Activated CD4-positive, alpha-beta T cell treated with anti-CD3 and anti-CD28 coated beads, Interleukin-2, Interleukin-4, amounts not matched to agents 100 ng/mL and 50 ng/mL, durations not matched to agents 16 hours and 8 hours (primary cell): ENCODE measurements at places on chromosomes 11 and 22.

- peak; percentile 30 for DNase-seq
Observed at GRCh38 chr11:32090545-32091370, at the start of gene RCN1. Gene RCN1 (plus strand): TSS chr11:32091074. CDS start chr11:32091197, 123 bp downstream.

- DNase-seq: no peak
Observed at GRCh38 chr11:133678191-133678590, 145.9 kb upstream of the OPCML start.

GRCh38 chr22:40826984-40827741 is 8.0 kb upstream of the SLC25A17 start:
- DNase-seq: no peak

GRCh38 chr11:80632156-80632555 is 1191.3 kb upstream of the TENM4 start:
- DNase-seq: no peak
